ENCODE measurements at places on chromosomes 1 and 21.

- DNase-seq, result no peak
Observed at GRCh38 chr1:26127235-26128163, 15.9 kb downstream of the PDIK1L start.

- DNase-seq, result no peak
Observed at GRCh38 chr1:33703464-33703863, 160.4 kb upstream of the HMGB4 start.

- DNase-seq, result no peak
Observed at GRCh38 chr1:232477728-232478127, 152.2 kb downstream of the SIPA1L2 start.

- no peak for DNase-seq
Observed at GRCh38 chr1:114286179-114286578, 132.5 kb upstream of the SYT6 start.

DNA sequence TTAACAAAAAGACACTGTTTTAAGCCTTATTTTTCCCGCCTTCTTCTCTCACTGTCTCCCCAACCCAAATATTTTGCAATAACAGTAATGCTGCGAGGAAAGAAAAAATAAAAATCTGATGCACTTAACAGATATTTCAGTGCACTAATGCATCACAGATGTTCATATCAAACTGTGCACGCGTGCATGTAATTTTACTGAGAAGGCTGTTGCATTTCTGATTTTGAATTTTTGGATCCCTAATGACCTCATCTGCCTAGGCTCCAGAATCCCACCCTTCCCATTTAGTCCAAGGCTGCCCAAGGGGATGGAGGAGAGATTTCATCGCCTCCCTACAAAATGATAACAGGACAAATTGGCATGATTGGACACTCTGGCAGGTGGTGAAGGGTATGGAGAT lies 5.5 kb downstream of the TRABD2B start:
- no peak for DNase-seq

- no peak for DNase-seq
Observed at GRCh38 chr1:228453022-228453560, 34.1 kb upstream of the RNF187 start.

DNA sequence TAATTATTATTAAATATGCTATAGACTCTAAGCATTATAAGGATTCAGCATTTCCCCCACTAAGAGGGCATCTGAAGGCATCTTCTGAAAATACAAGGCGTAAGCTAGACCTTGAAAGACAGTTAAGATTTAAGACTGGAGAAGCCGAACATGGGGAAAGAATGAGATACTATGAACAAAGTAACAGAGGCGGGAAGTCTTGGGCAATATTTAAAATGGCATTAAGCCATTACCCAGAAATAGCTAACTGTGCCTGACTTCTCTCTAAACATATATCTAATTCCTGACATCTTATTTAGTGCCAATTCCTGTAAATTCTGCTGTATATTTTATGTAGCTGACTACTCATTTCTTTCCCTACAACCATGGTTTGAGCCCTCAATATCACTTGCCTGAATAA lies 20.9 kb downstream of the DPH5 start:
- no peak for DNase-seq

GRCh38 chr1:226104671-226105121 lies 42.2 kb downstream of the H3-3A start:
- no peak for DNase-seq

GRCh38 chr1:224739997-224740684 lies 124.0 kb downstream of the CNIH3 start:
- DNase-seq, result no peak

GRCh38 chr1:111620441-111620971 lies 917 bp downstream of the RAP1A start:
- no peak for DNase-seq

- no peak for DNase-seq
Observed at GRCh38 chr1:150001415-150001814, 9.1 kb downstream of the OTUD7B start.

- DNase-seq, result no peak
Observed at GRCh38 chr1:161137881-161138280, 5.4 kb upstream of the DEDD start.

DNA sequence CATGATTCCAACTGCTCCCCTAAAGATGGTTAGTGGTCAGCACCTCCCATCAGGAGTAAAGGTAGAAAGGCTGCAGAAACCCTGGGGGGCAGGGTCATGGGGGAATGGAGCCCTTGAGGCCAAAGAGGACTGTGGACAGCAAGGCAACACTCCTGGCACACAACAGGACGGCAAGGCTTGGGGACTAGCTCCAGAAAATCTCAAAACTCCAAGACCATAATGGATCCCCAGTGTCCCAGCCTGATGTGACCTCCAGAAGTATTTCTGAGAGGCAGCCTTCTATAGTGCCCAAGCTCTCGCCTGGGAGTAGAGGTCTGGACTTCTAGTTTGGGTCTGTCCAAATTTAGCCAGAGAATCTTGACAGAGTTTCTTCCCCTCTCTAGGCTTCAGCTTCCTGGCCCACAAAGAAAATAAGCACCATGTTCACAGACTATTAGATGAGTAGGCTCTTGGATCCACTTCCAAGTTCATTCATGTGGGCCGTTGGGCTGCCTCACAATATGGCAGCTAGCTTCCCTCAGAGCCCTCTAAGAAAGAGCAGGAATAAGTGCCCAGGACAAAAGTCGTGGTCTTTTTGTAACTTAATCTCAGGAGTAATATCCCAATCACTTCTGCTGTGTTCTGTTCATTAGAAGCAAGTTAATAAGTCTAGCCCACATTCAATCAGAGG lies 6.9 kb downstream of the CD2 start:
- DNase-seq, result no peak

- no peak for DNase-seq
Observed at GRCh38 chr1:178124115-178124514, 30.2 kb downstream of the RASAL2 start.

- no peak for DNase-seq
Observed at GRCh38 chr1:178020968-178021640, 51.2 kb upstream of the SEC16B start.

DNA sequence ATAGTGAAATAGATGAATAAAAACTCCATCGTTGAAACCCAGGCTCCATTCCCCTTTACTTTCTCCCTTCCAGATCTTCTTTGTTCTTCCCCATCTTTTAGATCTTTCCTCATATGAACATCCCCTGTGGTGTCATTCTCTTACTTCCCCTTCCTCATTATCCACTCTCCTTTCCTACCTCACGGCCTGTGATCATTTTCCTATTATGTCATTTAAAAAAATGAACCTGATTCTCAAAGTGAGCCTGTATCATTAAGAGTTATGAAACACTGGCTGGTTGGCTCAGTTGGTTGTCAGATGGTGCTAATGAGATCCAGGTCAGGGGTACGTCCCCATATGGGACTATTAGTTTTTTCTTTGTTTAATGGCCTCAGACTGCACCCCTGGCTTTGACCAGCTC lies 38.3 kb downstream of the TCEANC2 start:
- DNase-seq, result no peak

- no peak for DNase-seq
Observed at GRCh38 chr21:33643658-33644311, 1.5 kb downstream of the ITSN1 start.

DNA sequence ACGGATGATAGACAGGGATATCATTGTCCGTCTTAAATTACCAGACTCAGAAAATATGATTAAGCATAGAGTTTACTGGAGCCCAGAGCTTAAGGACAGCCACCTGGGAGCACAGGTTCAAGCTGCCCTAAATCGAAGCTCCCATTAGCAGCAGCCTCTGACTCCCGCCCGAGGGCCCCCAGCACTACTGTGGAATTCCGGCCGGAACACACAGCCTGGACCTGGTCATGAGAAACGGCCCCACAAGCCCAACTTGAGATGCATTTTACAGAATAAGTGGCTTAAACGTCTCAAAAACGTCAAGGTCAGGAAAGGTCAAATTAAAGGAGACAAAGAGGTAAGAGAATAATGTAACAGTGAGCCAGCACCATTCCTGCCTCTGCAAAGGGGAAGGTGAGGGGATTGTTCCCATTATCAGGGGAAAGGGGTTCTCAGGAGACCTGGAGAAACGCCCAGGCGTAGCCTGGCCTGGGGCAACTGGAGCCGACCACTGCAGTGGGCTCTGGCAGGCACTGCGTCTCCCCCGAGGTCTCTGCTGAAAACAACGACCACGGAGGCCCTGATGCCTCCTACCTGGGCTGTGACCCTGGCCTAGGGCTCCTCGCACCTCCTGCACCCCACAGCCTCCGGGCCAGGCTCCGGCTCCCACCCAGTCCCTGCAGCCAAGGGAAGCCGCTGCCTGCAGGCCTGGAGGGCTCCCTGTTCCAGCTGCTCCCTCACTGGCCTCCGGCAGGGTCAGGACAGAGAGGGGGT lies 11.5 kb upstream of the COL6A1 start:
- DNase-seq, result no peak

DNA sequence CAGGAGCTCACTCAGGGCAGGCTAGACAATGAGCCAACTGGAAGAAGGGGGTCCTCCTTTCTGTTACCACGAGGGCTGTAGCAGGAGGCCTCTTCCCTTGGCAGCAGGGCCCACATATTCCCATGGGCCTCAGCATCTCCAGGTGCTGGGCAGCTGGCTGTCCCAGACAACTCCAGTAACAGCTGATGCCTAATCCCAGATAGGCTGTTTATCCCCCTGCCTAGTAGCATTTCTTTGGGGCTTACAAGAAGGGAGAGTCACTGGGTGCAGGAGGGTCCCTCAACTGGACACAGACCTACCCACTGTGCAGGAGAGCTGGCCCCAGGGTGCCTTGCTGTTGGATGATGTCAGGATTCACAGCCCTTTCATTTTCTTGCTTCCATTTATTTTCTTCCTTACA lies 278.2 kb downstream of the DSCAM start:
- no peak for DNase-seq

GRCh38 chr21:37555672-37556261 lies 189.2 kb downstream of the DYRK1A start:
- no peak for DNase-seq

DNA sequence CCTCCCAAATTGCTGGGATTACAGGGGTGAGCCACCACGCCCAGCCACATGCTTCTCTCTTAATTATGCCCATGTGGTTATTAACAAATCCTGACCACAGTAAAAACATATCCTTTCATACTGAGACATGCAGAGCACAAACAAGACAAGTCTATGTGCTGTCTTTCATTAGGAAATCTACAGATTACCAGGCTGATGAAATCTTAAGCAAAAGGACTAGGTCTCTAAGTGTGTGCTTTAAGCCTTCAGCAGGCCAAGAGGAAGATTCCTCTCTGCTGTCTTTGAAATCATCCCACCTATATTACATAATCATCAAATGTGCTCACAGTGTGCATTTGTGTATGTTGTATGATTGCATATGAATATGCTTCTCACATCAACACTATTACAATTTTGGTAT lies 419.3 kb downstream of the KCTD3 start:
- DNase-seq, result no peak

DNA sequence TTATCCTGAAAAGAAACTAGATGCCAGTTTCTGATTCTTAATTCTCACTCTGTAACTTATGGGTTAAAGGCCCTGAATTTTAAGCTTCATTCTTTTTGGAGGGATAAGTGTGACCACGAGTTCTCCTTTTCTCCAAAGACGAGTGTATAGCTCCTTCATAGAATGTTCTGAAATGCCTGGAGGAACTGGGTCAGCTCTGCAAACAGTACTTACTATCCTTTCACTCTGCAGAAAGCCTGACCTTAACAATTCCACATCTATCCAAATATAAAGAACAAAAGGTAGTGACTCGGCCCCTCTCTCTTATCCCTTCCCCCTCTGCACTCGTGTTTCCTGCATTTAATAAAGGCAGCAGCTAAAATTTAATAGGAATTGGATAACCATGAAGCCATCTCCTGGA lies 150.5 kb downstream of the LYPLAL1 start:
- no peak for DNase-seq

GRCh38 chr21:43618940-43619339 lies 40.3 kb downstream of the HSF2BP start:
- DNase-seq, result no peak

DNA sequence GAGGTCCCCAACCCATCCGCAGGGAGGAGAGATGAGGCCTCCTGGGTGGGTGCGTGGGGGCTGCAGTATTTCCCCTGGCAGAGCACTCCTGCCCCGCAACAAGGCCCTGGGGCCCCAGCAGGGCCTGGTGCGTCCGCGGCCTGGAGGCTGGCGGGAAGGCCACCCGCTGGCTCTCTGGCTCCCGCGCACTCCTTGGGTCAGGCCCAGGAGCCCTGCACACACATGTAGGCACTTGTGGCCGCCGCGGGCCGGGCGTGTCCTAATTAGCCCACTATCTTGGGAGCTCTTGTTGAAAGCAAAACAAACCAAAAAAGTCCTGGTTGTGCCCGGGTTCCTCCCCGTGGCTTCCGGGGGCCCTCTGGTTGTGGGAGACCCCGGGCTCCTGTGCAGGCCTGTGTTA lies 49.7 kb upstream of the CCDC27 start:
- no peak for DNase-seq

DNA sequence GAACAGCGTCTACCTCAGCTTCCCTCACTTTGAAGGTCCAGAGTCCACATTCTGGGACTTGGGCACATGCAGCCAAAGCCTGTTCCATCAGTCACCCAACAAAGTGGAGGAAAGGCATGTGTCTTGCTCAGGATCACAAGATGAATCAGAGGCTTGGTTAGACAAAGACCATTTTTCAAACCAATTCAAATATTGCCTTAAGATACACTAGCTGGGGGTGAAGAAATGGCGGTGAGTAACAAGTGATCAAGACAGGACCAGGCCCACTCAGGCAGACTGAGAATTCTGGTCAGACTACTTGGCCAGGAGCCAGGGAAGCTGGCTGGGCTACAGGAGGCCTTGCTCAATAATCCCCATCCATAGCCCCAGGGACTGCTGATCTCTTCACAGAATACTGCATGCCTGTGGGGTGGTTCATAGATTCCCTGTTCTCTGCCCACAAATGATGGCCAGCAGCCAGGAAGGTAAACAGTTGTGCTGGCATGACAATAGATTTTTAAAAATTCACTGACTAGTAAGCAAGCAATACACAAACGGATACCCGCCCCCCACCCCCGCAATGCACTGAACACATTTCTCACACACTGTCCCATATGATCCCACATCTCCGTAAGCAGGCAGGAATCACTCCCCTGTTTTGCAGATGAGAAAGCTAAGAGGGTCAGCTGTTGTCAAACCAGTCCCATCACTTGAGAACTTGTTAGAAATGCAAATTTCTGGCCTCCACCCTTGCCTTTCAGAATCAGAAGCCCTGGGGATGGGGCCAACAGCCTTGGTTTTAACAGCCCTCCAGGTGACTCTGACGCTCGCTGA lies 27.2 kb downstream of the ERI3 start:
- DNase-seq, result no peak

- no peak for DNase-seq
Observed at GRCh38 chr1:95247607-95248006, 13.6 kb downstream of the RWDD3 start.

GRCh38 chr1:45809761-45810160 lies 6.3 kb downstream of the MAST2 start:
- DNase-seq, result no peak

GRCh38 chr1:71093938-71094337 lies 13.1 kb upstream of the ZRANB2 start:
- DNase-seq, result no peak

- DNase-seq, result no peak
Observed at GRCh38 chr1:152002960-152003359, 9.3 kb upstream of the S100A10 start.

Measured in stimulated activated CD8-positive, alpha-beta memory T cell treated with anti-CD3 and anti-CD28 coated beads, Interleukin-7, amount 100 ng/mL, for 1 hour (primary cell).